ENCODE measurements at places on chromosomes 11 and 22.

GRCh38 chr11:44564166-44564565 is 1.3 kb upstream of the CD82 start:
- DNase-seq: no peak

- no peak for DNase-seq
Observed at GRCh38 chr11:67639438-67639859, at the start of gene TBX10. TBX10 (minus strand) TSS chr11:67639763; CDS start chr11:67639472, 291 bp downstream.

GRCh38 chr11:34667810-34668582 is 47.1 kb downstream of the EHF start:
- no peak for DNase-seq

DNA sequence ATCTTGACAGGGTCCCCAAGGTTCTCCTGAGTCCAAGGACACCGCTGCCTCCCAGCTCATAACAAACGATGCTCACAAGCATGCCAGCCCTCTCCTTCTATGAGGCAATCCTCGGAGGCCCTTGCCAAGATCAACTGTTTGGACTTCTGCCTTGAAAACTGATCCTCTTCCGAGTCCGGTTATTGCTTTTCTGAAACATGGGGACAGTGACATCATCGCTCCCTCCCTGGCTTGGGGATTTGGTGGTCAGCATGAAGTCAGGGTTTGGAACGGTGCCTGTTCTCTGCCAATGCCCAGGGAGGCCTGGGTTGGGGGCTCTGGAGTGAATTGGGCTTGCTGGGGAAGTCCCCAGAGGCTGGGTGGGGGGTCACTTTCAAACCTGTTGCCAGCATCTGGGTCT is 149.3 kb downstream of the FBXO7 start:
- peak; percentile 79 for DNase-seq

DNA sequence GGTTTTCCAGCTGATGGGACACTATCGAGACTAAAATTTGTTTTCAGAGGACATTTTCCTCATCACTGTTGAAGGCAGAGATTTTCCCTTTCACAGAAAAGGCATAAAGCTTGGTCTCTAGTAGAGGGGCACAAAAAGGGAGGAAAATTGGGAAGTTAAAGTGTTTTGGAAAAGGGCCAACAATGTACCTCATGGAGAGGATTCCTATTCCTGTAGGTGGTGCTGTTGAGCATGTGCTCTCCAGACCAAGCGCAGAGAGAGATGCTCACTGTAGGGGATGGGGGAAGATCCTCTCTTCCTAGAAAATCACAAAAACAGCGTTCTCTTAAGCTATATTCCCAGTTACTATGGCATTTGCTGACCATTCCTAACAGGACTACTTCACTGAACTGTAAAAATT is 44.9 kb downstream of the OR4C46 start:
- no peak for DNase-seq

DNA sequence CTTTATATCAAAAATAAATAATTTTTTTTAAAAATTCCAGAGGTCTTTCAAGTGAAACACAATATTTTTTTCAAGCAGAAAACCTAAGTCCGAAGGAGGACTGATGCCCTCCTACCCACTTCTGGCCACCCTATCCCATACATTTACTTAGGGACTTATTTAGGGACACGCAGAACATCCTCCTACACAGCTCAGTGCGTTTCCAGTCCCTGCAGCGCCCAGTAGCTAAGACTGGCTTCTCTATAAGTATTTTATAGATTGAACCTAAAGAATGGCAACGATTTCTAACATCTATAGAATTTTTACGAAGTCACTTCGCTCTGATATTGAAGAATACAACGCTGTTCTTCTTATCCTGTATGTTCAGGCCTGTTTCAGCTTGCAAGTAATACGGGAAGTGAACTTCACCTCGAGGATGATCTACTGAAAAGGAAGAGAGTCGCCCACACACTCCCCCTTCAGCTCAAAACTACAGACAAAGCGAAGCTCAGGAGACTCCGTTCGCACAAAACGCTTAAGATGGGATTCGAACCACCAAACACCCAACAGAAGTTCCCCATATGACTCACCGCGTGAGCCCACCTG is 328 bp downstream of the CHEK2 start:
- DNase-seq: no peak

GRCh38 chr22:39534092-39534506 is 1.6 kb upstream of the RPS19BP1 start:
- DNase-seq: no peak

DNA sequence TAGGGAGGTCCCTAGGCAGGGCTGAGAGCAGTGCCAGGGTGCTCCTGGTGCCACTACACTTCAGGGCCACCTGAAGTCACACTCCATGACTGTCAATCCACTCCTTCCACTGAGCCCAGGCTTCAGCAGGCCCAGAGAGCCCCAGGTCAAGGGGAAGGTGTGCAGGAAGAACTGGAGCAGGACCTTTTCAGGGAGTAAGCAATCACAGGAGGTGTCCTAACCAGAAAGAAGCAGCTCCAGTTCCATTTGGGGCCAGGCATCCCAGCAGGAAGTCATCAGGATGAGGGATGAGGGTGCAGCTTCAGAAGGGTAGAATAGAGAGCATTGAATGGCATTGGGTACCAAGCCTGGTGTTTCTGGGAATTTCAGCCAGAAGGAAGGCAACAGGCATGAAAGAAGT is 556.5 kb downstream of the INSC start:
- DNase-seq: no peak

GRCh38 chr11:120289426-120289825 is 35.7 kb upstream of the TLCD5 start:
- DNase-seq: no peak

GRCh38 chr11:64360448-64360921 is 1.5 kb downstream of the RPS6KA4 start:
- DNase-seq: no peak

Data from skeletal muscle cell (primary cell).